Activated naive CD4-positive, alpha-beta T cell treated with Interleukin-2 at 50 U/mL for 16 hours (primary cell): ENCODE measurements at places on chromosomes 2 and 18.

- no peak for DNase-seq
These were observed 197.2 kb upstream of the ID2 start for GRCh38 chr2:8484502-8485283.

- peak; percentile 67 for DNase-seq
These were observed 590.8 kb upstream of the ID2 start for GRCh38 chr2:8090748-8091700.

DNA sequence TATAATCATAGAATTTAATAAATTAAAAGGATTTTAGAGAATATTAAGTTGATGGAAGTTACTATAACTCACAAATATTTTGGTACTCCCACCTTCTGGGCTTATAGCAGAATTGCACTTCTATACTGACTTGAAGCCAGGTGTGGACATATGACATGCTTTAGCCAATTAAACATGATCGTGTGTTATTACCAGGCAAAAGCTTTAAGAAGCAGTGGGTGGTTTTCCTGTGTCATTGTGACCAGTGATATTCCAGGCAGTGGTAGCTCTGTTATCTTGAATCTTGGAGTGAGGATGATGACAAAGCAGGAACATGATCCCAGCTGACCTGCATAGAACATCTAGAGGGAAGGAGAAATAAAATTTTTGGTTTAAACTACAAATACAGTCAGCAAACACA lies 370.9 kb upstream of the ZEB2 start:
- DNase-seq = no peak

GRCh38 chr2:95024960-95025405 lies 525 bp upstream of the MAL start:
- DNase-seq = peak; percentile 27

DNA sequence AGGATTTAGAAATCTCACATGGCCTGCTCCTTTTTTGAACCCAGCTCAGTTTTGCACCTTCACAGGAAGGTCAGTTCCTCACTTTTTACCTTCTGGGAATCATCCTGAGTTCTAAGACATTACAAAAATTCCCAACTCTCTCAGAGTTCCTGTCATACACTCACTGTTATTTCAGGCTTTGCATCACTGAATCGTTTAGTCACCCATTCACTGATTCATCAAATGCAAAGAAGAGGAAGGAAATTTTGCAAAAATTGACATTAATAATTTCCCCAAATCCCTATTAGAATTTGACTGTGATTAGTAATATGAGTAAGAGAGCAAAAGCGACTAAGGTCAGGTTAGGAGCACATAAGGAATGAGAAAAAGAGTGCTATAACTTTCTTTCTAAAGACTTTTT lies 197.5 kb downstream of the PDE1A start:
- DNase-seq = no peak

- no peak for DNase-seq
These were observed 161.0 kb downstream of the BARD1 start for GRCh38 chr2:214648520-214648919.

DNA sequence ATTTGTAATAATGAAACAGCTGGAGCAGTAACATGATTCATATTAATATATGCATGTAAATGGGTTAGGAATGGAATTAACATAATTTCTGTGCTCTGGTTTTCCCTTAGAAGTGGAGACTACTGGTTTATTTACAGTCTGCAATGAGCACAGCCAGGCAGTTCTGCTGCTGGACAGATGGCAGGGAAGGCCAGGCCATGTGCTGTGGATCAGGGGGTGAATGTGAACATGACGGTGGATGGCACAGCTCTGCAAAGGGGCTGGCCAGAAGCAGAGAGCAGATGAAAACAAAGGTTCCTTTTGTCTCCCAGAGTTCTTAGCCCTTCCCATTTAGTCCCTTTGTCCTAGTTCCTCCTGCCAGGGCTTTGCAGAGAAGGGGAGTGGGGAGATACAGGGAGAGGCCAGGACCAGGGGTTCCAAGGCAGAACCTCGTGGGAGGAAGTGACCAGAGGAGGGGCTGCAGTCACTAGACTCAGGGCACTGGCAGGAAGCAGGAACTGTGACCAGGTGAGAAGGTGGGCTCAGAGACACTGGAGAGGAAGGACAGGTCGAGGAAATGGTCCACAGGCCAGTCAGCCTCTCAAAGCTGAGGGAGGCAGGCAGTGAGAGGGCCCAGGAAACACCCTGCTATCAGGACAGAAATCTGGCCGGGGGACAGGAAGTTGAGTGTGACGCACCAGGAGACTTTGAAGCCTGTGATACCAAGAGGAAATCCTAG lies 112.9 kb upstream of the ATP8B1 start:
- no peak for DNase-seq

DNA sequence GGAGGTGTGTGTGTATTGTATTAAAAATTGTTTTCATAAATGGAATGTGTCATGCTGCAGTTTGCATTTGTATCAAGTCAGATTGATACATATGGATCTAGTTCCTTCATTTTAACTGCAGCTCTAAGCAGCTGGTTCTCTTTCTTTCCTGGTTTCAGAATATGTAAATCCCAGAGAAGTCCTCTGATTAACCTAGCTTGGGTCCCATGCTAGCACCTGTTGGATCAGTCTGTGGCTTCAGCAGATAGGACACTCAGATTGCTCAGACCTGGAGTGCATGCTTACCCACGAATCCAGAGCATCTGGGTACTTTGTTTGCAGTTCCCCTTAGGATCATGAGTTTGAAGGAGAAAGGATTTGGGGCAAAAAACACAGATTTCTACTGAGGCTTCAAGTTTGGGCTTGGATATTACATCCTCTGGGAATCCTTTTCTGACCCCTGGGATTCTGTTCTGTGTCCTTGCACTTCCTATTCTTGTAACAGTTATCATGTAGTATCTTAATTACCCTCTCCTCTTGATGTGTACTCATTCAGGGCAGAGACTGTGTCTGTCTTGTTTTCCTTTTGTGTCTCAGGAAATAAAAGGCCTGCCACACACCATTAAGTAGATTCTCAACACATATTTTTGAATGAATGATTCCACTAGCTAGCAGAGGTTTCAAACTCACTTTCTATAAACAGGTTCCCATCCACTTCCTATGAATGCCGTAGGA lies 142.1 kb downstream of the PHLPP1 start:
- DNase-seq = no peak

GRCh38 chr18:3993941-3994687 lies 461.0 kb downstream of the DLGAP1 start:
- no peak for DNase-seq

GRCh38 chr2:230865766-230866755 lies 1.3 kb downstream of the ITM2C start:
- DNase-seq = peak; percentile 46

GRCh38 chr2:217794133-217794986 lies 208.4 kb downstream of the TNS1 start:
- DNase-seq = no peak

GRCh38 chr18:46939998-46940571 lies 22.7 kb downstream of the KATNAL2 start:
- no peak for DNase-seq

DNA sequence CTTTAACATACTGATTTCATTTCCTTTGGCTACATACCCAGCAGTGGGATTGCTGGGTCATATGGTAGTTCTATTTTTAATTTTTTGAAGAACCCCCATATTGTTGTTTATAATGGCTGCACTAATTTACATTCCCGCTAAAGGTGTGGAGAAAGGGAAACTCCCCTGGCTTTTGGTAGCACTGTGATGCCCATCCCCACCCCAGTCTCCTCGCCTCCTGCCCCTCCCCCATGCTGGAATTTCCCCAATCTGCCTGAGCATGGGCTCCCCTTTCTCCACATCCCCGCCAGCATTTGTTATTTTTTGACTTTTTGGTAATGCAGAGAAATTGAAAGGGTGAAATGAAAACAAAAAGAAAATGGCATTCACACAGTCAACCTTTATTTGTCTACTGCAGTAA lies 30.0 kb upstream of the SULT1C4 start:
- no peak for DNase-seq

- DNase-seq = no peak
These were observed 156.6 kb upstream of the NOSTRIN start for GRCh38 chr2:168645696-168646338.

DNA sequence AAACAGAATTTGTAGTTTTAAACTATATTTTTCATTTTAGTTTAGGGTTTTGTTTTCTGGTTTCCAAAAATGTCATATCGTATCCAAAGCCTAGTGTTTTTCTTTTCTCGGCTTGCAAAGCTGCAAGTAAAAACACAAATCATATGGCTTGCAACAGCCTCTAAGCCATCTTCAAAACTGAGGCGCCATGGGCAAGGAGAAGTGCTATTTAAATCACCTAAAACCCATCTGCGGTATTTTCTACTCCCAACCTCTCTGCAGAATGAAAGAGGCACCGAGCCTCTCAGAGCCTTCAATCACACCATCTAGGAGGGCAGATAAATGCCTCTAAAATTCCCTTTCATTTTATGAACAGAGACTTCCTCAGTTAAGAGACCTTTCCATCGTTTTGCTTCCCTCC lies 25.2 kb downstream of the FECH start:
- DNase-seq = no peak

GRCh38 chr2:240792629-240793312 lies 27.2 kb downstream of the KIF1A start:
- no peak for DNase-seq

GRCh38 chr2:151978709-151979108 lies 120.1 kb downstream of the CACNB4 start:
- DNase-seq = no peak

- DNase-seq = no peak
These were observed 932.2 kb downstream of the TDRD15 start for GRCh38 chr2:22055784-22056620.

DNA sequence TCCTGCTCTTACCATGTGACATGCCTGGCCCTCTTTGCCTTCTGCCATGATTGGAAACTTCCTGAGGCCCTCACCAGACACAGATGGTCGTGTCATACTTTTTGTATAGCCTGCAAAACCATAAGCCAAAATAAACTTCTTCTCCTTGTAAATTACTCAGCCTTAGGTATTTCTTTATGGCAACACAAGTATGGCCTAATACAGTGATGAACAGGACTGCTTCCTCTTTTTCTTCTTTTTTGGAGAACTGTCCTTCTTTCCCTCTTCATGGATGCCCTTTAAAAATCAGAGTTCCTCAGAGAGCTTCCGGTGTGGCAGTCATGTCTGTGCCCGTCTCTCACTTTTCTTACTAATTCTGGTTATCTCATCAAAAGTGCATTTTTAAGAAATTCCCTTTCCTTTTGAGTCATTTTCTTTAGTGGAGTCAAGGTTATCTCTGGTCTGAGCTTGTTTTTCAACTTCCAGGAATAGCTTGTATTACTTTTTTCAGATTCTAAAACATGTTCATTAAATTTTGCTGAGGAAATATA lies 9.2 kb upstream of the IL1A start:
- DNase-seq = no peak

DNA sequence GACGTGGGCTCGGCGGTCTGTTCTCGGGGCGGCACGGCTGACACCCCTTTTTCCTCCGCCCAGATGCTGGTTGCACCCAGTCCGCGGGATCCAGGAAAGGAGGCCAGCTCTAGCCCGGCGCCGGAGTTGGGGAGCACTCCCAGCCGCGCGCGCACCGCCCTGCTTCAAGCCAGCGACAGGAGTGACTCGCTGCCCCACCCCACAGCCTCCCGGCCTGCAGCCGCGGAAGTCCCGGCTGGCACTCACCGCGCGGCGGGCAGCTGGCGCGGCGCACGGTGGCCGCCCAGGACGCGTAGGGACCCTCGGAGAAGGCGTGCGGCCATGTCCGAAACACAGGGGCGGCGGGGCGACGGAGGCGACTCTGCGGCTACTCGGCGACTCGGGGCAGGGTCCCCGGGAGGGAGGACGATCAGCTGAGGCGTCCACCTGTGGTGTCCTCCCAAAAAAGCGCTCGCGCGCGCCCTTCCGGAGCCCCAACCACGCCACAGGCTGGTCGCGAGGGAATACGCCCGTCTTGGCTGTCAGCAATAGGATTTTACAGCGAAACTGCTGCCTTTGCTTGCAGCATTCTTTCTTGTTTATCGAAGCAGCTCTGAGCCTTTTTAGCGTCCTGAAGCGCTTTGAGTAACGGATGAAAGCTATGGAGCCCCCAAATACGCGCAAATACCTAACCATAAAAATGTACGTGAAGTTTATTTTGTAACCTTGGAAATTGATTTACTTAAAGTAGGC lies at the start of gene ACADL:
Gene ACADL, minus strand, starts transcription at position 507 of the 732 bp plus-strand sequence. Its CDS starts 184 bp downstream, at position 323.
- no peak for DNase-seq

DNA sequence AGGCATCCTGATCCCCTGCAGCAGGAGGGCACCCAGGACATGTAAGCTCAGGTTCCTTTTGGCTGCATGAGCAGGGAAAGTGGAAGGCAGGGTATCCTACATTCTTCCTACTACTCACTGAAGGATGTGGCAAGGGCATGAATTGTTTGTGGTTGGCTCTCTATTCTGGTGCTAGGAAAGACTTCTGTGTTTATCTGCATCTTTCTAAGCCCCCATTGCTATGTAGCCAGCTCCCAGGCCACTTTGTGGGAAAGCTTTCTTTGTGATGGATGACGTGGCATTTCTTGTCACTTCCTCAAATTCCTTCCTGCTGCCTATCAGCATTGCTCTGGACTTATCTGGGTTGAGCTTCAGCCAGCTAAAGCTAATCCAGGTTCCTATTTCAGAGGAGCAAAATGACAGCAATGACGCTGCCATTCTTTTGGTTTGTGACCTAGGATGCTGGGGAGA lies 46.2 kb downstream of the MEIS1 start:
- DNase-seq = no peak

DNA sequence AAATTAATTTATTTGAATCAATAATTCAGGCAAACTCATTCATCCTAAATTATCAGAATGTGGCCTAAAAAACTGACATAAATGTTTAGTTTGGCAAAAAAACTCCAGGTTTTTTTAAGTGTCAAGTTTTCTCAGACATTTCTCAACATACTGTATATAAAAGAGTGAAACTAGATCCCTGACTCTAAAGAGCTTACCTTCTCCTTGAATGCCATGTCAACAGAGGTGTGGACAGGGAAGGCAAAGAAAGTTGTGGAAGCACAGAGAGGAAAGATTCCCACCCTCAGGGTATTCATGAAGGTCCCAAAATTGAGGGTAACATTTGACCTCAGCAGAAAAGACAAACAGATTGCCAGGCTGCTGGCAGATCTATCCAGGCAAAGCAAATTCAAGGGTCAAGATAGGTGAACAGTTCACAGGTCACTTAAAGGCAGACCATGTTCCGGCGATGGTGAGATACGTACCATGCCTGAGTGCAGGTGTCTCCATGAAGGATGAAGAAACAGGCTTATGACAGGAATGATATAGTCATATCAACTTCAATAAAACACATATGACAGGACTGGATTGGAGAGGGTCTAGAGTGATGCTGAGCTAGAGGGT lies 1638.3 kb upstream of the ZEB2 start:
- DNase-seq = no peak

DNA sequence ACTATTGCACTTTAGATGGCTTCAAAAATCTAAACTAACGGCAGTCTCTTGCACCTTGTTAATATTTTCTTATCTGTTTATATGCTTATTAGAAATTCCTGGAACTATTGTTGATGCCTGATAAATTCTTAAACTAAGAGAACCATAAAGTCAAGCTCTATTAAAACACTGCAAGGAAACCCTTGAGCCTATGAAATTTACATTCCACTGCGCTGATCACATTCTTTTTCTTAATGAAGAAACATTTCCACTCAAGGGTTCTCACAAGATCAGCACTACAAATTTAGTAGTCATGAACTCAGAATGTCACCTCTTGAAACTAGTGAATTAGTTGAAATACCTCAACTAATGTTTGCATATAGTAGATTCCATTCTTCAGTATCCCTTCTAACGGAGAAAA lies 331.8 kb upstream of the SLC8A1 start:
- no peak for DNase-seq
